SIG-M5 (cell line): ENCODE measurements at places on chromosomes 3 and 15.

DNA sequence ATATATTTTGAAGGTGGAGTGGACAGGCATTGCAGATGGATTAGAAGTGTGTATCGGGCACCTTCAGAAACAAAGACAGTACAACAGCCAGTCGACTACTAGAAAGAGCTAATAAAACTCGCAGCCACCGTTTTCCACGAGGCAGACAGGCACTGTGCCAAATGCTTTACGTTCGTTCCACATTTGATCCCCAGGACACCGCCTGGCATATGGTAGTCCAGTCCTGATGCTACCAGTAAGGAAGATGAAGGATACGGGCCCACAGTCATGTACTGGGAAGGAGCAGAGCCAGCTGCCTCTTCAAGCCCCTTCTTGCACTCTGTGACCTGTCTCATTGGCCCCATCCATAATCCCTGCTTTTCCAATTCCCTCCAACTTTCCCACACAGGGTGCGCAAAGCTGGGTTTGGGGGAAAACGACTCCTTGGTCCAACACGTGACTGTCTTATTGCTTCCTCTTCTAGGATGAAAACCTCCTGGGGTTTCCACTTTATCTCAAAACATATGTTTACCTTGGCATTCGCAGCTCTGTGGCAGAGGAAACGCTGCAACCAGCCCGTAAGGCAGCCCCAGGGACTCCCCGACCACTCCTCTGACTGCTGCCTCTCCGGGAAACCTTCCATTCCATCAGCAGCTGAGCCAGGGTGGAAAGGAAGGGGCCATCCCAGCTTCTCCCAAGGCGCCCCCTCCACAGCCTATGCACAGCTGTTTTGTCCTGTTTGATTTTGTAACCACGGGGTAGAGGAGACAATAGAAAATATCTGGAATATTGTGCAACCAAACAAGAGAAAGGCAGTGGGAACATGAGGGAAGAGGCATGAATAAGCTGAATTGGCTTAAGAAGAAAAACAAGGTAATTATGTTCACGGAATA, 107.4 kb downstream of the ADAMTS17 start:
- DNase-seq, result no peak

GRCh38 chr3:134339913-134340312, 34.3 kb downstream of the AMOTL2 start:
- DNase-seq, result no peak

GRCh38 chr15:39793923-39794322, 11.3 kb upstream of the FSIP1 start:
- DNase-seq, result no peak

DNA sequence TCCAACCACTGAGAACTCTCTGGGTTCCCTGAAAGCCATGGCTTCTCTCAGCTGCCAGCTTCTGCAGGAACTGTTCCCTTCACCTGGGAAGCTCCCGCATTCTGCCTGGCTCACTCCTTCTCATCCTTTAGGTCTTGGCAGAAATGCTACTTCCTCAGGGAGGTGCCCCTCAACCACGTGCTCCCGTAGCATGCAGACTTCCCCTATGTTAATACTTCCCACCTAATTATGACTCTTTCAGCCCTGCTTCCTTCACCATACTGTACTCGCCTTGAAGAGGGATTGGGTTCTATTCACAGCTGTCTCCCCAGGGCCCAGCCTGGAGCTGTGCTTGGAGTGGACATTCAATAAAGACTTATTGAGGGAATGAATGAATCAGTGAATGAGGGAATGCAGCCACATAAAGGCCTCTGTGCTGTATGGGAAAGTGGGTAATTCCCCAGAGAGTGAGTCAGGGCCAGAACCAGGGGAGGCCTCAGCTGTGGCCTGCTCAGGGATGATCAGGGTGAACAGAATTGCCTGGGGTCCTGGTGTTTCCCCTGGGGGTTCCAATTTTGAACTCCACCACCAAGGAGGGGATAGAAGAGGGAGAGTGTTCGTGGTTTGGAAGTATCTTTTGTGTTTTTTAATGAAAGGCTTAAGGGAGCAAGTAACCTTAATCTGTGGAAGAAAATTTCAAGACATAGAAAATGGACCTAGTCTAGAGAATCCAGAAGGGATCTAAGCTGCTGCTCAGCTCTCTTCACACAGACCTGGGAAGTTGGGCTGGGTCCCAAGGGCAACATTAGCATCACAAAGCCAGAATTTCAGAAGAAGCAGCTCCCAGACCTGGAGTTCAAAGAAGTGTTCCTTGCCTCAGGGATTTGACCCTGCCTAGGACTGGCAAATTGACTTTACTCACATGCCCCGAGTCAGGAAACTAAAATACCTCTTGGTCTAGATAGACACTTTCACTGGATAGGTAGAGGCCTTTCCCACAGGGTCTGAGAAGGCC, 14.6 kb upstream of the FAM107A start:
- no peak for DNase-seq
